ENCODE measurements at places on chromosomes 6 and 20.

- peaks cover 10% of the 10 kb centered on the region for H3K36me3 ChIP-seq
- DNase-seq, result no peak
- H3K27me3 ChIP-seq, result no peaks in the 10 kb centered on the region
- H3K27ac ChIP-seq, result no peak overlapping the region
- H3K4me1 ChIP-seq, result peaks cover 8% of the 10 kb centered on the region
These were observed 128.9 kb upstream of the BEND3 start for GRCh38 chr6:107244082-107244741.

DNA sequence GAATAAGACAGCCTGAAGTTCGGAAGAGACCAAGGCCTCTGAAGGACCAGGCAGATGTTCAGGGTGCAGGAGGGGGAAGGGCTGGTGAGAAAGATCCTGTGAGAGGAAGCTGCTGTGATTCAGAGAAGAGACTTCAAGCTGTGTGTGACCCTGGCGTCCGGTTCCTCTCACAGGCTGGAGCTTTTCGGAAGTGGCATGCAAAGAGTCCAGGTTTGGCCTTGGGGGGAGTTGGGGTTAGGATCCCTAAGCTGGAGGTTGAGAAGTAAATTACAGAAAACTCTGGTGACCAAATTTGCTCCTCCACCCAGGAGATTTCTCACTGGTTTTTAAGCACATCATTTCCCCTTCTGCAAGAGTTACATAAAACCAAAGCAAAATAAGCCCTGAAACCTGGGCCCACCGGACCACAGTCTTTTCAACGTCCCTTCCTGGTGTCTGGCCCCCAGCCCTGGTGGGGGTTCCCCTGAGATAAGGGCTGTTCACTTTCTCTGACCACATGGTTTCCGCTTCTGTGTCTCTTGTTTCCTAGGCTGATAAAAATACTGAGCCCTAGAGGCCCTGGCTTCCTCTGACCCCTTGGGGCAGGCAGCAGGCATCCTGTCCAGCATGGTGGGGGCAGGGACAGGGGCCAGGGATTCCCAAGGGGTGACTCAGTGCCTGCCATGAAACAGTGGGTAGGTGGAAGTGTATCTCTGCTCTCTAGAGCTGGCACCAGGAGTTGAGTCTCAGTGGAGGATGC lies 12.0 kb upstream of the LTA start:
- peaks cover 4% of the 10 kb centered on the region for H3K27me3 ChIP-seq
- no peak for DNase-seq
- H3K4me3 ChIP-seq, result no peak overlapping the region
- peaks cover 32% of the 10 kb centered on the region for H3K36me3 ChIP-seq

DNA sequence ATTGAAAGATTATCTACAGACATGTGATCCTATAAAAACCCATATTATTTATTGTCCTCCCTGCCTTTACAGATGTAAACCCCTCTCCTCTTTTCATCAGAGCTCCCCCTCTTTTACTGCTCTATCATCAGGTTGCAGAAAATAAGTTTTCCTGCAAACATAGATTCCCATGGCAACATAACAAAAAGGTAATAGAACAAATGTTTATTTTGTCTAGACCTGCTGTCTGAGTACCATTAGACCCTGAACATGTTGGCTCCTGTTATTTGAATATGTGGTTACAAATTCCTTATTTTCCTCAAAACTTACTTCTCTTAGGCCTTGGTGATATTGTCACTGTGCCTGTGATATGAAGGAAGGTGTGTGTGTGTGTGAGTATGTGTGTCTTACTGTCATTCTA lies 11.5 kb downstream of the MAPK14 start:
- H3K27ac ChIP-seq, result no peak overlapping the region
- no peak for DNase-seq
- peaks cover 24% of the 10 kb centered on the region for H3K36me3 ChIP-seq
- no peaks in the 10 kb centered on the region for H3K27me3 ChIP-seq

DNA sequence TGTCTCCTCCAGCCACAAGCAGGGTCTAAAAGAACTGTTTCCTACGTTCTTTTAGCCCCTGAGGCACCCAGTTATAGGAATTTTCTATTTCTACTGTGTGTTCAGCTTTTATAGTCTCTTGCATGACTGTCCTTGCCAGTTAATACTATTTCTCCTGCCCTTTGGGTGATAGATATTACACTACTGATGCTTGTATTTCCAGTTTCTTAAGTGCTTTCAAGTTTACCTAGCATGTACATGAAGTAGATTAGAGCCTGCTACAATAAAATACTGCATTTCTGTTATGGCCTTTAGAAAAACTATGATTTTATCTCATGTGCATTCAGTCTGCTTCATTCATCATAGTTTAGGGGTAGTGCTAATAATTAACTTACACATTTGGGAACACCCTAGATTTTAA lies 89.6 kb downstream of the FOXO3 start:
- no peak overlapping the region for H3K27ac ChIP-seq
- no peaks in the 10 kb centered on the region for H3K27me3 ChIP-seq
- H3K36me3 ChIP-seq, result no peaks in the 10 kb centered on the region
- H3K4me1 ChIP-seq, result peaks cover 84% of the 10 kb centered on the region
- no peak for DNase-seq

GRCh38 chr6:134495203-134495889 lies 177.4 kb upstream of the SGK1 start:
- H3K27me3 ChIP-seq, result no peaks in the 10 kb centered on the region
- no peaks in the 10 kb centered on the region for H3K36me3 ChIP-seq
- H3K4me3 ChIP-seq, result no peak overlapping the region
- no peak overlapping the region for H3K27ac ChIP-seq

GRCh38 chr6:38525888-38526287 lies 113.8 kb downstream of the BTBD9 start:
- no peak overlapping the region for H3K4me3 ChIP-seq
- no peak for DNase-seq
- H3K27ac ChIP-seq, result no peak overlapping the region
- H3K4me1 ChIP-seq, result no peaks in the 10 kb centered on the region
- peaks cover 29% of the 10 kb centered on the region for H3K36me3 ChIP-seq
- H3K27me3 ChIP-seq, result peaks cover 11% of the 10 kb centered on the region

DNA sequence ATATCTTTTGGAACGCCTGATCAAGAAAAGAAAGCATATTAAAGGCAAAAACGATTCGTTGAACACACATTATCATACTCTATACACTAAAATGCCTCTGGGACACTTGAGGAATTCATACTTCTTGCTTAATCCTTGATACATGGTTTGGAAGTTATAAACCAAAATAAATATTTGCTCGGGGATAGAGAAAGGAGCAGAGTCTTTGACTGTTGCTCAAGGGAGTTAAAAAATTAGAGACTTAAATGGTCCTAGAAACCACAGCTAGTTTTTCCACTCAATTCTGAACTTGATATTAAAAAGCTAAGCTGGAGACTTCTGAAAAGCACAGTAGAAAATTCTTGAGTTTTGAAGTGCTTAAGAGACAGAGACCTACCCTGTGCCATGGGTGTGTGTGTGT lies 98.9 kb downstream of the BCKDHB start:
- H3K27ac ChIP-seq, result no peak overlapping the region
- no peak for DNase-seq
- peaks cover 3% of the 10 kb centered on the region for H3K27me3 ChIP-seq
- peaks cover 5% of the 10 kb centered on the region for H3K4me1 ChIP-seq

DNA sequence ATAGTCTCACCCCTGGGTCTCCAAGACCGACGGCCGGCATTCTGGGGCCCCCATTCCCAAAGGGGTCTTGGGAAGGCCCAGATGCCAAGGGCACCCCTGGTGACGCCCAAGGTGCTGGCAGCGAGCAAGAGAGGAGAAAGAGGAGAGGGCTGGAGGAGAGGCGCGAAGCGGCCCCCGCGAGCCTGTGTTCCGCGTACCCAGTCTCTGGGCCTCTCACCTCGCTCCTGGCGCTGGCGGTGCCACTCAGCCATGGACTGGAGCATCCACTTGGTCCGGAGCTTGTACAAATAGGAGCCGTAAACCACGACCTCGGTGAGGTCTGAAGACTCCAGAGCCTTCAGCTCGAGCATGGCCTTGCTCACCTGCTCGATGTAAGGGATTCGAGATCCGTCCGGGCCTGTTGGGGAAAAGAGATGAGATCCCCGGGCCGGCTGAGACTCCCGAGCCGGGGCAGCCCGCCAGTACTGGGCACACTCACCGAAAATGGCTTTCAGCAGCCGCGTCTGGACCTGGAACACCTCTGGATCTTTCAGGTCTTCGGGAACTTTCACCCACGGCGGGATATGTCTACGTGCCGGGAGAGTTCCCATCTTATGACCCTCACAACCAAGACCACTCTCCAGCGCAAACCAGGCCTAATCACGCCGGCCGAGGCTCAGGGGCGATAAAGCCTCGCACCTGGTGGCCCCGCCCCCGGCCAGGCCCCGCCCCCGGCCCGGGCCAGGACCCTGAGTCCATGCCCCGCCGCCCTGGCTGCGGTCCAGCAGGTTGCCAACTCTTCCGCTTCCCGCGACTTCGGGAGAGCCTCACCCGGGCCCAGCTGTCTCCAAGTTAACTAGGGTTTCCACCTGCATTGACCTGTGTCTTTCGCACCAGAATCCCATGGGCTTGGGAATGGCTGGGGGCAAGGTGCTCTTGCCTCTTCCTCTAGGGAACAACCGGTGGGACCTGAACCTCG lies at the start of gene DPPA5:
Gene DPPA5 (minus strand): TSS at position 641 of the 958 bp plus-strand sequence. CDS start 51 bp downstream, at position 590.
- no peak within 1 kb of the TSS for H3K4me3 ChIP-seq
- H3K27me3 ChIP-seq, result peaks cover 25% of the 10 kb centered on the region
- H3K36me3 ChIP-seq, result no peaks in the 10 kb centered on the region
- DNase-seq, result no peak
- no peak within 1 kb of the TSS for H3K27ac ChIP-seq

DNA sequence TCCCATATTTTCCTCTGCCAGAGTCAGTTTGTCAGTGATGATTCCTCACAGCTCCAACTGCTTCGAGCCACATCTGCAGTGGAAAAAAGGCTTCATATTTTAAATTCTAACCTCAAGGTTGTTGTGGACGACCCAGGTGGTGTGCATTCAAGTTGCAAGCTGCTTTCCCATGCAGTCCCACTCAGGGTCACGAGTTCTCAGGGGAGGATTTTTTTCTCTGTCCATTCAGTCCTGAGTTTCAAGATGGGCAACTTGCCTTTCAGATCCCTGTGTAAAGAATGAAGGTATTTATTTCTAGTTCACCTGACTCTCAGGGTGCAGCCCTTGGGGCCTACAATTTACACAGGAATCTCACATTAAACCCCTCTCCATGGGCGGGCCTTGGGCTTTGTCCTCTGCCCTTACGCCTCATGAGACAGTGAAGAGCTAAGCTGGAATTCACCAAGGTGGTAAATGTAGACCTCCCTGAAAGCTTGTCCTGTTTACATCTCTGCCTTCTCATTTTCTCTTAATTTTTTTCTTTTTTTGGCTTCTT lies 65.9 kb downstream of the TPD52L1 start:
- H3K27me3 ChIP-seq, result no peaks in the 10 kb centered on the region
- H3K4me1 ChIP-seq, result no peaks in the 10 kb centered on the region
- H3K27ac ChIP-seq, result no peak overlapping the region
- DNase-seq, result no peak
- no peak overlapping the region for H3K4me3 ChIP-seq

- H3K27ac ChIP-seq, result no peak overlapping the region
- H3K36me3 ChIP-seq, result no peaks in the 10 kb centered on the region
- no peak for DNase-seq
- H3K4me3 ChIP-seq, result no peak overlapping the region
- H3K27me3 ChIP-seq, result peaks cover 6% of the 10 kb centered on the region
- H3K4me1 ChIP-seq, result no peaks in the 10 kb centered on the region
These were observed 3.0 kb upstream of the GCM1 start for GRCh38 chr6:53151676-53152075.

- DNase-seq, result no peak
- H3K36me3 ChIP-seq, result peaks cover 69% of the 10 kb centered on the region
- no peaks in the 10 kb centered on the region for H3K4me1 ChIP-seq
- H3K27ac ChIP-seq, result no peak overlapping the region
These were observed 17.2 kb downstream of the SCUBE3 start for GRCh38 chr6:35230950-35231349.

GRCh38 chr6:169859401-169859977 lies 108.1 kb downstream of the ERMARD start:
- no peak overlapping the region for H3K4me3 ChIP-seq
- H3K27me3 ChIP-seq, result peaks cover 6% of the 10 kb centered on the region
- H3K27ac ChIP-seq, result no peak overlapping the region
- H3K4me1 ChIP-seq, result peaks cover 17% of the 10 kb centered on the region
- no peaks in the 10 kb centered on the region for H3K36me3 ChIP-seq

DNA sequence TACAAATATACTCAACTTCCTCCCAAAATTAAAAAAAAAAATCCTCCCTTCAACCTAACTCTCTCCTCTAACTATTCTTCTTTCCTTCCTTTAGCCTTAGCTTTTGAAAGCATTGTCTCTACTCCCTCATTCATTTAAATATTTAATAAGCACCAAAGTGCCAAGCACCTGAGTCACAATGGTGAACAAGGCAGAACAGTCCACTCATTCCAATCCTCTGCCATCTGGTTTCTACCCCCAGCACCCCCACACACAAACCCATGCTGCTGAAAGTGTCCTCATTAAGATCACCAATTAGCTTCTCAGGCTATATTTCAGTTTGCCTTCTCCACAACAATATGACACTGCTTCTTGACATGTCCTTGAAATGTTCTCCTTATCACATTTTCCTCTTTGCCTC lies 76.3 kb downstream of the DTNBP1 start:
- no peaks in the 10 kb centered on the region for H3K4me1 ChIP-seq
- DNase-seq, result no peak
- H3K27ac ChIP-seq, result peak overlapping the region; percentile 29

GRCh38 chr6:104108634-104109033 lies 751.1 kb downstream of the HACE1 start:
- H3K36me3 ChIP-seq, result no peaks in the 10 kb centered on the region
- H3K27ac ChIP-seq, result no peak overlapping the region
- H3K4me3 ChIP-seq, result no peak overlapping the region
- H3K27me3 ChIP-seq, result no peaks in the 10 kb centered on the region
- H3K4me1 ChIP-seq, result no peaks in the 10 kb centered on the region

GRCh38 chr6:139853302-139853992 lies 479.0 kb upstream of the CITED2 start:
- H3K27me3 ChIP-seq, result no peaks in the 10 kb centered on the region
- peak; percentile 58 for DNase-seq
- H3K27ac ChIP-seq, result peak overlapping the region; percentile 98
- H3K4me1 ChIP-seq, result peaks cover 75% of the 10 kb centered on the region
- H3K36me3 ChIP-seq, result peaks cover 26% of the 10 kb centered on the region
- H3K4me3 ChIP-seq, result peak overlapping the region; percentile 22

- H3K4me1 ChIP-seq, result no peaks in the 10 kb centered on the region
- peaks cover 41% of the 10 kb centered on the region for H3K27me3 ChIP-seq
- DNase-seq, result no peak
- no peak overlapping the region for H3K27ac ChIP-seq
- H3K4me3 ChIP-seq, result no peak overlapping the region
These were observed 216.2 kb upstream of the PRSS16 start for GRCh38 chr6:27031302-27031701.

DNA sequence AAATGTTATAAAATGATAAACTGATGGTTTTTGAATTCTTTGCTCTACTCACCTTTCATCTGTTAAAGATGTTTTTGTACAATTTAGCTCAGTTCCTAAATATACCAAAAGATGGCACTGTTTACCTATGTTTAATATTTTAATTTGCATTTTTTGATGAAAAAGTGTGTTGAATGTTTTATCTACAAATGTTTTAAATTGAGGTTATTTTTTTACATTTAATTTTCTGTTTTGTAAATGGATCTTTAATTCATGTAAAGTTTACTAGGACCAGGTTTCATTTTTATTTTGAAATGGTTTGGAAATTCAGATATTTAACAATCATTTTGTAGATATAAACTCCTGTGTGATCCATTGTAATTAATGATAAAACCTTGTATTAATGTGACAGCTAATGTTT lies 30.0 kb downstream of the CDKAL1 start:
- H3K4me1 ChIP-seq, result peaks cover 17% of the 10 kb centered on the region
- no peak for DNase-seq
- no peak overlapping the region for H3K4me3 ChIP-seq
- H3K36me3 ChIP-seq, result peaks cover 17% of the 10 kb centered on the region

All from nephron progenitor cell (in vitro differentiated cells).